CD4-positive, alpha-beta T cell treated with Interleukin-15 for 4 hours (primary cell): ENCODE measurements at places on chromosomes 16 and 17.

GRCh38 chr17:54992797-54993639 lies 24.5 kb downstream of the STXBP4 start:
- peak; percentile 55 for DNase-seq

- DNase-seq, result no peak
These were observed 18.2 kb upstream of the NOS2 start for GRCh38 chr17:27818401-27819105.

GRCh38 chr16:12907670-12908233 lies 6.4 kb downstream of the SHISA9 start:
- DNase-seq, result no peak

- no peak for DNase-seq
These were observed 26.4 kb downstream of the DHX38 start for GRCh38 chr16:72120026-72120425.

DNA sequence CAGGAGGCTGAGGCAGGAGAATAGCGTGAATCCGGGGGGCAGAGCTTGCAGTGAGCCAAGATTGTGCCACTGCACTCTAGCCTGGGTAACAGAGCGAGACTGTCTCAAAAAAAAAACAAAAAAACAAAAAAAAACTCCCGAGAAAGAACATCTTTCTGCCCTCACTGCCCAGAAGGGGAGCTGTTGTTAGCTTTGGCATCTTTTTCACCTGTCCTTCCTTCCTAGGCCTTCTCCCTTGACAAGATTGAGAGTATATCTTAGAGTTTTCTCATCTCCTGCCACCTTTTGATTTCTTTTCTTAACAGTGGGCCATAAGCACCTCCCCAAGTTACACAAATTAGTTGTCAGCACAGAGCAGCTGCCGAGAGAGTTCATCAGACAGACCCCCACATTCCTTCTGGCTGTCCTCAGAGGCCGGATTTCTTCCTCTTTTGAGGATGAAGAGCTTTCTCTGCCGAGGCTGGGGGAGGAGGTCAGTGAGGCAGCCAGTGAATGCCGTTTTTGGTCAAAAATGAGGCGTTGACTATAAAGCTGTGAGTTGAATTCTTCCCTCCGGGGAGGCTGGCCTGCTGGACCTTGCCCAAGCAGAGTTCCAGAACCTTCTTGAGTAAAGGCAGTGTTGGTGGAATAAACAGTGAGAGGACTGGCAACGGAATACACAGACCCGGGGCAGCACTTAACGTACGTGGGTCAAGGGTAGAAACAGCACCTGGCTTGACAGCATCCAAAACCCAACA lies 127.0 kb downstream of the ABCC6 start:
- DNase-seq, result no peak

DNA sequence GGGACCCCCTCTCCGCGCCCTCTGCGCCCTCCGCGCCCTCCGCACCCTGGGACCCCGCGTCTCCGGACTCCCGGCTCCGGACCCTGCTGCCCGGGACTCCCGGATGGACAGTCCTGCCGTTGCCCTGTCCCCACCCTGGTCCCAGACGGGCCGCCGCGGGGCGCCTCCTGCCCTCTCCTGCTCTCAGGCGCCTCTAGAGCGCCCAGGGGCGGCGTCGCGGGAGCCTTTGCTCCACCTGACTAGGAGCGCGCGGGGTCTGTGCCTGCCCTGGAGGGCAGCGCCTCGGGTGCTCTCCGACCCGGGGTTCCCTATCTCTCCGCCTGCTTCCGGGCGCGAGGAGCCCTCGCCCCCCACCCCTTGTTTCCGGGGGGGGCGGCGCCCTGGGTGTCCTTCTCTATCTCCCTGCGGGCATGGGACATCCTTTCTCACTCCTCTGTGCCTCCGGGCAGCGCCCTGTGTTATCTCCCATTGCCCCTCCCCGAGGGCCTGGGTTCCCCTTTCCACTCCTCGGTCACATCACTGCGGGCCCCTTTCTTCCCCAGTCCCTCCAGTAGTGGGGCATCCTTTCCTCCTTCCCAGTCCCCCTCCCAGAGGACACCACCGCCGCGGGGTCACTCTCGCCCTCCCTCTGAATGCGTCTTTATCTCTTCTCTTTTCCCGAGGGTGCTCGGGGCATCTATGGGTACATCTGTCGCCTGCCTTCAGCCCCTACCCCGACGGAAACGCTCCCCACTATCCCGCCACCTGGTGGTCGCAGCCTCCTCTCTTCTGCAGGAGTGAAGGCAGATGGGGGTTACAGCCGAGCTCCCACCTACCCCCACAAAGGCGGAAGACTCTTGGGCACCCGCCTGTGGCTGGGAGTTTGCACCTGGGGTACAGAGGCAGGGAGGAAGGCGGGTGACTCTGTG lies 875 bp downstream of the PRKCB start:
- DNase-seq, result peak; percentile 45

GRCh38 chr16:12188061-12188934 lies 211.8 kb downstream of the SNX29 start:
- no peak for DNase-seq

DNA sequence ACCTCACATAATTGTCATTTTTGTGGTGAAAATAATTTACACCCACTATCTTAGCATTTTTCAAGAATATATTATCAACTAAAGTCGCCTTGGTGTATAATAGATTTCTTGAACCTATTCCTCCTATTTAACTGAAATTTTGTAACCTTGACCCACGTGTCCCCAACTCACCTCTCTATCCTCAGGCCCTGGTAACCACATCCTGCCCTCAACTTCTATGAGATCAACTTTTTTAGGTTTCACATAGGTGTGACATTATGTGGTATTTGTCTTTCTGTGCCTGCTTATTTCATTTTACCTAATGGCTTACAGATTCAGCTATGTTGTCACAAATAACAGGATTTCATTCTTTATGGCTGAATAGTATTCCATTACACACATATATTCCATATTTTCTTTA lies 73.0 kb upstream of the CNTNAP4 start:
- no peak for DNase-seq

DNA sequence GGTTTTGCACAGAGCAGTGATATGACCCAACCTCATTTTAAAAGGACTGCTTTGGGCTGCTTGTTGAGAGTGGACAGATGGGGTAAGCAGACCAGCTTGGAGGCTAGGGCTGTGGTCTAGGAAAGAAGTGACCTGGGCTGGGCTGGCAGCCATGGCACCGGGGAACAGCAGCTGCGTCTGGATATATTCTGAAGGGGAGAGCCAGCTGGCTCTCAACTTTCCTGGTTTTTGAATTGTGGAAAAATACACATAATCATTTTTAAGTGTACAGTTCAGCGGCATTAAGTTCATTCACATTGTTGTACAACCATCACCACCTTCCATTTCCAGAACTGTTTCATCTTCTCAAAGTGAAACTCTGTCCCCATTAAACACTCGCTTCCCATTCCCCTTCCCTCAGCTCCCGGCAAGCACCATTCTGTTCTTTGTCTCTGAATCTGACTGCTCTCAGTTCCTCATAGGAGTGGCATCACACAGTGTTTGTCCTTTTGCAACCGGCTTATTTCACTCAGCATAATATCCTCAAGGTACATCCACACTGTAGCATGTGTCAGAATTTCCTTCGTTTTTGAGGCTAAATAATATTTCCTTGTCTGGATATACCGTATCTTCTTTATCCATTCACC lies 113.2 kb downstream of the SPECC1 start:
- DNase-seq, result no peak

- DNase-seq, result no peak
These were observed 3.3 kb downstream of the TBX4 start for GRCh38 chr17:61455324-61456060.

DNA sequence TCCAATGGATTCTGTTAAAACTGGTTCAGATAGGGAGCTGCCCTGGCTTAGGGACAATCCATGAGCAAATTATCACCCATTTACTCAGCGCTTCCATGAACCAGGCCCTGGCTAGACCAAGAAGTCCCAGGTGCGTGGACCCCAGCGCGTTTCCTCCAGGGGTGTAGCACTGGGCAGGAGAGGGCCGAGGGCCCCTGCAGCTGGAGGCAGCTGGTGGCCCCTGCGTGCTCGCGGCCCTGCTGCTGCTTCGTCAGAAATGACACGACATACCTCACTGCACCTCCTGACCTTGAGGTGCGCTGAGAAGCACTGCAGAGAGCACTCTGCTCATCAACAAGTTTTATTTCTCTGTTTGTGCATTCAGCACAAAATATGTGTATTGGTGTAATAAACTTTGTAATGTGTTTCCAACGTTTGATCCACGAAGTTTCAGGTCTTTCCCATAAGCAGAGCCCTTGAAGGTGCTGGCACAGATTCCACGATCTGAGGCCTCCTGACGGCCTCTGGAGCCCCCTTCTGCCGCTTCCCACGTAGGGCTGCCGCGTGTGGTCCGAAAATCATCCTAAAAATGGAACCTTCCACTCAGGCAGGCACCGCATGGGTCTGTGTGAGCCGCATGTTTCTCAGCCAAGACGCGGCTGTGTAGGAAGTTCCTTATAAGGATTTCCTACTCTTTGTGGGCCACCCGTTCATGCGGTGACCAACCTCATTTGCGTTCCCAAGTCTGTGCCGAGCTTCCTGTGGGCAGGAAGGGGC lies 50.8 kb upstream of the ZCCHC14 start:
- DNase-seq, result no peak

- peak; percentile 52 for DNase-seq
These were observed 7.1 kb downstream of the NUDT16L1 start for GRCh38 chr16:4700380-4700996.

DNA sequence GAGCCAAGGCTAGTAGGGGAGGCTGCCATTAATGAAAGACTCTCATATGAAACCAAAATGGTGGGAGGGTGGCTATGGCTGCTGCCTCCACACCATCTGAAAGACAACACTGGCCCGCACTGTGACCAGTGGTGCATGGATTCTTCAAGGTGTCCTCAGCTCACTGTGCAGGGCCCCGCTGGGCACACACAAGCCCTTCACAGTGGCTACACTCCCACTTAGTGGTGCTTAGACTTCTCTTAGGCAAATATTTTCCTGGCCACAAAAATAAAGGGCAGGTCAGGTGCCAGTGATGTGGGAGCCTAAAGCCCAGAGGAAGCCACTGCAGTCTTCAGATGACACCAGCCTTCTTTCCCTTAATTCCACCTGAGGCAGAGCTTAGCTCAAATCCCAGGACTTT lies 38.1 kb upstream of the IRX3 start:
- DNase-seq, result no peak

GRCh38 chr17:13029340-13029739 lies 11.5 kb upstream of the ELAC2 start:
- DNase-seq, result no peak

GRCh38 chr17:81532490-81533287 lies 4.5 kb downstream of the FSCN2 start:
- DNase-seq, result no peak

DNA sequence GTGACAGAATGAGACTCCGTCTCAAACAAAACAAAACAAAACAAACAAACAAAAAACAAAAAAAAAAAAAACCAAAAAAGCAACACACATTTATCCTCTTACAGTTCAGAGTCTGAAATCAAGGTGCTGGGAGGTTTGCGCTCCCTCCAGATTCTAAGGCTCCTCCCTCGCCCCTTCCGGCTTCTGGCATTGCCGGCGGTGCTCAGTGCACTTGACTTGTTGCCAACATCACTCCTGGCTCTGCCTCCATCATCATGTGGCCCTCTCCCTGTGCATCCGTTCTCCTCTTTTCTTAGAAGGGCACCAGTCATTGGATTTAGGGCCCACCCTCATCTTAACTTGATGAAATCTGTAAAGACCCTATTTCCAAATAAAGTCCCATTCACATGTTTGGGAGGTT lies 73.8 kb downstream of the RBFOX3 start:
- no peak for DNase-seq

DNA sequence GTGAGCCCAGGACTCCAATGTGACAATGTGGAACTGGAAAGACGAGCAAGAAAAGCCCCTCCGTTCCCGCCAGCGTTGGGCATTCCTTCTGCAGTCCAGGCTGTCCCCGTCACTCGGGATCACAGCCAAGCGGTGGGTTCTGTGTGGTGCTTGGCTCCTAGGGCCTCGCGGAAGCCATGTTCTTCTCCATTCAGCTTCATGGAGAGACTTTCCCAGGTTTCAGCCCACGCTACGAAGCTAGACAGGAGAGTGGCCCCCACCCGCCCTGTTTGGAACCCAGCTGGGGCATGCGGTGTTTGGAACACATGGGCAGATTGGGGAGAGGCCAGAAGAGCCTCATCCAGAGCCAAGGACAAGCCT lies 5.8 kb downstream of the LMF1 start:
- DNase-seq, result no peak

DNA sequence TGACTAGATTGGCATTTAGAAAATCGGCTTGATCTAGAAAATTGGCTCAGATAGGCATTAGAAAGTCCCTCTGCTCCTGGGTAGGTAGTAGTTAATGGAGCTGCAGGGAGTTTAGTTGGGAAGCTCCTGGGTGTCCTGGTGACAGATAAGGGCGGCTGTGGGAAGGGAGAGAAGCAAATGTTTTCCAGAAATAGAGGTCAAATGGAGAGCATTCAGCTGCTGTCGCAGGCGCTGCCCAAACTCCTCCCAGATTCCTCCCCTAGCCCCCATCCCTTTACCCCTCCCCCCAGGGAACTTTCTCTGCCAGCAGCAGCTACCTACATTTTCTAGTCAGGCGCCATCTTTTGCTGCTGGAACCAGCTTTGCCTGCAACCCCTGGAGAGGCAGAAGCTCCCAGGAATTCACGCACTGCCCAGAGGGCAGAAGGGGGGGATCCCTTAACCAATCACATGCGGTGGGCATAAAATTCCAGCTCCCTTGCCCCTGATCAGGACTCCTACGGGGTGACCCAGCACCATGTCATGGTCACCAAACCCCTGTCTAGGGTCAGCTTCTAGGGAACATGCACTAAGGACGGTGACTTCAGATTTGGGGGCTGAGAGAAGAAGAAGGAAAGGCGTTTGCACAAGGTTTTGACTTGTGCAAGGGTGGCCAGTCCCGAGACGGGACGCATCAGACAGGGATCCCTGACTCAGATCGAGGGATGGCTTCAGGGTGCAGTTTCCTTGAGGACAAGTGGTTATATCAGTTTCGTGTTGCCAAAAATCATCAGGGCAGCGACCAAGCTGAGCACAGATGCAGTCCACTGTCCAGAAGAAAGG lies 43.8 kb downstream of the SOCS1 start:
- DNase-seq, result no peak

DNA sequence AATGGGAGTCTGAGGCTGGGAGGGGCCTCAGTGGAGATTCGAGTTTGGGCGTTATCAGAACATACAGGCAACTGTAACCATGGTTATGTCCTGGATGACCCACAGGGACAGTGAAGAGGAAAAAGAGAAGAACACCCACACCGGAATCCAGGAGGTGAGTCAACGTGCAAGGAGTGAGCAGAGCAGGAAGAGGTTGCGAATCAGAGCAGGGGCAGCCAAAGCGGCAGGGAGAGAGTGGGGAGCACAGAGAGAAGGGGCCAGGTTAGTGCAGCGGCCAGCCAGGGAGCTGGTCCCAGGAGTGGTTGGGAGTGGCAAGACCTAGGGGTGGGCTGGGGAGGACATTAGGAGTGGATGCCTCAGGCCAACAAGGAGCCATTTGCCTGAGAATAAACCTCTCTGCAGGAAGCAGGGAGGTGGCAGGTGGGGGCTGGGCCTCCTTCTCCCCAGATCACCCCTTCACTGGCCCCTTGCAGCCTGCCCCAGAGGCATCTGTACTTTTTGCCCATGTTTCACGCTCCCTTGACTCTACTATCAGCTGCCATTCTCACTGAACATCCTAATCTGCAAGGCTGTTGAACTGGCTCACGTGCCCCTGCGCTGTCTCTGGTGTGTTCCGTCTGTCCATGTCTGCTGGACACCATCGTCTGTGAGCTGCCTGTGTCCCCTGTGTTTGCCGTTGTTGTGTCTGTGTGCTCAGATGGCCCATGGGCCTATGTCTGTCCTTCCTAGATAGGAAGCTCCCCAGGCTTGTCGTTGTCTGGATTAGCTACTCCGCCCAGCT lies 5.1 kb downstream of the KRT13 start:
- DNase-seq, result no peak

- no peak for DNase-seq
These were observed 33.6 kb downstream of the MEOX1 start for GRCh38 chr17:43628089-43628650.
